ENCODE measurements at places on chromosomes 3 and 15.

GRCh38 chr3:4979428-4980228, at the start of gene BHLHE40:
Gene BHLHE40, plus strand, starts transcription at chr3:4979437. Its CDS starts 282 bp downstream, at chr3:4979719.
- DNase-seq, result peak; percentile 28

DNA sequence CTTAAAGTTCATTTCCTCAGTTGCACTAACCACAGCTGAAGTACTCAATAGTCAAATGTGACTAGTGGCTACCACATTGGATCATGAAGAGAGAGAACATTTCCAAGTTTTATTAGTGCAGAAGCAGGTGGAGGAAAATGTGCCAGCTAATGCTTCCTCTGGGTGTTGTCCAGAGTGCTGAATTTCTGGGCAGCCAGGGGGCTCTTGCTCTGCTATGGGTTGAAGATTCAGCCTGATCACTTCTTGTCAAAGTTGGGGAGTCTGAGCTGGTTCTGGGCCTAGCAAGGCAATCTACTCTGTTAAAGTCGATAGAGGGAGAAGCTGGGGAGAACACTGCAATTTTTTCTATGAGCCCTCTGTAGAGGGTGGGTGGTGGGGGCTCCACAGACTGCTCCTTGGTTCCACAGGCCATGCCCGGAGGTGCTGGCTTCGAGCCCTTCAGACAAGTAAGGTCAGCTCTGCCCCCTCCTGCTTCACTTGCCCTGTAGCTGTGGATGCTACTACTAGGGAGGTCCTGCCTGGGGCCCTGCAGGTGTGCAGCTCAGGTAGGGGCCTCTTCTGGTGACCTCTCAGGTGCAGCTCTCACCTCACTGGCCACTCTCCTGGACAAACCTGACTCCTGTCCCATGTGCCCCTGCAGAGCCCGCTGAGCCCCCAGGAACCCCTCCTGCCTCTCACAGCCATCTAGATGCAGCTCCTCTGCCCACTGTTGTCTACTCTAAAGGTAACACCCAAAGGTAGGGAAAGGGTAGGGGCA, 8.2 kb downstream of the ALG3 start:
- no peak for DNase-seq

- no peak for DNase-seq
These were observed 23.1 kb downstream of the CNTN3 start for GRCh38 chr3:74591342-74591741.

DNA sequence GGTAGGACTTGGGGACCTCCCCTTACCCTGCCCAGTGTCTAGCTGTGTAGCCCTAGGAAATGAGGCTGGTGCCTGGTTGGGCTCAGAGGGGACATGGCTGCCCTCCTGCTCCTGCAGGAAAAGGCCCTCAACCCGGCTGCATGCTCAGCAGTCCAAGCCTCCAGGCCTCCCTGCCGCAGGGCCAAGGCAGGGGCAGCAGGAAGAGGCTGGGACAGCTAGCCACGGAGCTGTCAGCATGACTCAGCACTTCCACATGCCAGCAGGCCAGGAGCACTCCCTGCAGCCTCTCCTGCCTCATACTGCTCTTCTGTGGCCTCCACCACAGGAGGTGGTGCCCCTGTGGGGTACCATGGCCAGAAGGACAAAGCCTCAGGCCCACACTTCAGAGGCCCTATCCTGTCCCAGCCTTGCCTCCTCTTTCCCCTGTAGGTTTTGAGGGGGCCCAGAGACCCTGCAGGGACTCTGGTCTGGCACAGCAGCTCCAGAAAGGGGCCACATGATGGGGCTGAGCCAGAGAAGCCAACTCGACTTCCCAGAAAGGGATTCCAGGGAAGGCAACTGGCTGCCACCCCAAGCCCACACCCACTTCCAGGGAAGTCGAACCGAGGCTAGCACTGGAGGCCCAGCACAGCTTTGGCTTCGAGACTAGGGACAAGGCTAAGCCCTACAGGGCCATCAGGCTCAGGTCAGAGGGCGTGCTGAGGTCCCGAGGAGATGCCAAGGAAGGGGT, 19.5 kb downstream of the TKT start:
- DNase-seq, result peak; percentile 76

DNA sequence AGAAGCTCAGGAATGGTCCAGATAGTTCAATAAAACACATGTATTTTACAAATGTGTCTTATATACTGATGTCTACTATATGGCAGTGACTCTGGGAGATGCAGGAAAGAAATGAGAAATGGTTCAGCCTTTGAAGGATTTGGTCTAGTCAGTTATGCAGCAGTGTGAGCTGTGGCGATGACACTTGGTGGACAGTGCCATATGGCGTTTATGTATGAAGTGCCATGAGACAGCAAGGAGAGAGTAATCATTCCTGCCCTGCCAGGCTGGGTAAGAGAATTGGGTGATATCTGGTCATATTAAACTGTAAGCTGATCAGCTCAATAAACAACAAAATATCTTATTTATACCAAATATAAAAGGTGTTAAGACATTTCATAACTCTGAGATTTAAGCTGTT, 47.6 kb upstream of the ANP32A start:
- no peak for DNase-seq

DNA sequence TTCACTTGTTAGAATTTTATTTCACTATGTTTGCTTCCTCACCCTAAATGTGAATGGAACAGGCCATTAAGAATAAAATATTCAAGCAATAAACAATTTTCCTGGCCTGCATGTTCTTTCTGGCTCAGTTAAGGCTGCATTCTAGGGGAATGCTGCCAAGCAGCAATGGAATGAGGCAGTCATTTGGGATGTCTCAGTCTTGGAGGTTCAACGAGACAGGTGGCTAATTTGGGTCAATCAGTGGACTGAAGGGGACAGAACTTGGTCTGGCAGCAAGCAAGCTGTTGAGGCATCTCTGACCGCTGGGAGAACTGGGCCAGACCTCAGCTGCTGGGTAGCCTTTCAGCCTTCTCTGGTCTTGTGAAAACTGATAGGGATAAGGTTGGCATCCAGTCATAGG, 241.6 kb downstream of the NLGN1 start:
- DNase-seq, result no peak

GRCh38 chr3:169161011-169161410, 502.5 kb downstream of the MECOM start:
- no peak for DNase-seq

DNA sequence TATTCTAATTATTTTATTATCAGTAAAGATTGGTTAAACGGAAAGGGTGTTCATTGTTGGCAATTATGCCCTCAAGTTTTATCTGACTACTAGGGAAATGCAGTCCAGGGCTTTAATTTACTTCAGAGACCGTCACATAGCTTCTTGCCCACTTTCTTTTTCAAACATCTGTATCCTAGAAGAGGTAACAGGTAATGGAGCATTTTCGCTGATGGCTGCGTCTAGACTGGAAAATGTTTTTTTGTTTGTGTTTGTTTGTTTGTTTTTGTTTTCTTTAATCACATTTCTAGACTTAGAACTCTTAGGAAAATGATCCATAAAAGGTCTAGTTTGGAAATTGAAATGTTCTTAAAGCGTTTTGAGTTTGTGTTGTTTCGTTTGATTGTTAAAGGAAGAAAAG, 71.4 kb downstream of the ANXA2 start:
- no peak for DNase-seq

DNA sequence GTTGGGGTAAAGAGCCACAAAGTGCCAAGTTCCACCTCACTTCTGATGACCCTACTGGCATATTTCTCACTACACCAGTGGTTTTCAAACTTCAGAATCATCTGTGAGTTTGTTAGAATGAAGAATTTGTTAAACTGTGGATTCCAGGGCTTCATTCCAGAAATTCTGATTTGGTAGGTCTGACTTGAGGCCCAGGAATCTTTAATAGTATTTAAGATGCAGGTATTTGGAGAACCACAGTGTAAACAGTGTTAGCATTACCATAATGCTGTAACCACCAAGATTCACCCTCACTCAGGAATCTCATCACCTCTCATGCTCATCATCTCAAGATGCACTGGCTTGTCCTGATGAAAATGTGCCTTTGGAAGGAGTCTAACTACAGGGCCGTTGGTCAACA, 6.0 kb downstream of the KCNMB3 start:
- DNase-seq, result no peak

GRCh38 chr3:45923755-45924154, 19.5 kb upstream of the CXCR6 start:
- no peak for DNase-seq

DNA sequence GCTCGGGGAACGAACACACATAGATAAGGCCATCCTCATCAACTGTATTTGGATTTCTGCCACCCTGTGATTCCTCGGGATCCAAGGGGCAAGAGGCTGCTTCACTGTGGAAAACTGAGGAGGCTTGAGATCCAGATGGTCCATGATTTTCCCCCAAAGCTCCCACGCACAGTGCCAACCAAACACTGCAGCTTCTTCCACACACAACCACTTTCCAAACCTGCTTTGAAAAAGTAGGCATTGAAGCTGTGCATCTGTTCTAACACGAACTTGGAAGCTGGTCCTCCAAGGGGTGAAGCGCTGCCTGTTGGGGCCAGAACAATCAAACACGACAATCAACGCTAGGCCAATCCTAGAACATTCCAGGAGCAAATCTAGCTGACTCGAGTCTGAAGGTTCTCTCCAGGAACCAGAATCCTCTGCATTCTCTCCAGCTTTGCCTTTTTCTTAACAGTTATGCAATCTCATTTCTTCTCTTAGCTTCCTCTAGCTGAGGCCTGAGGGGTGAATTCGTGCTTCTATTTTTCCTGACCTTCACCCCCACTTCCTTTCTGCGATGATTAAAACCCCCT, 104.4 kb downstream of the LRRK1 start:
- no peak for DNase-seq

- no peak for DNase-seq
These were observed 20.5 kb upstream of the ANPEP start for GRCh38 chr15:89835176-89835564.

DNA sequence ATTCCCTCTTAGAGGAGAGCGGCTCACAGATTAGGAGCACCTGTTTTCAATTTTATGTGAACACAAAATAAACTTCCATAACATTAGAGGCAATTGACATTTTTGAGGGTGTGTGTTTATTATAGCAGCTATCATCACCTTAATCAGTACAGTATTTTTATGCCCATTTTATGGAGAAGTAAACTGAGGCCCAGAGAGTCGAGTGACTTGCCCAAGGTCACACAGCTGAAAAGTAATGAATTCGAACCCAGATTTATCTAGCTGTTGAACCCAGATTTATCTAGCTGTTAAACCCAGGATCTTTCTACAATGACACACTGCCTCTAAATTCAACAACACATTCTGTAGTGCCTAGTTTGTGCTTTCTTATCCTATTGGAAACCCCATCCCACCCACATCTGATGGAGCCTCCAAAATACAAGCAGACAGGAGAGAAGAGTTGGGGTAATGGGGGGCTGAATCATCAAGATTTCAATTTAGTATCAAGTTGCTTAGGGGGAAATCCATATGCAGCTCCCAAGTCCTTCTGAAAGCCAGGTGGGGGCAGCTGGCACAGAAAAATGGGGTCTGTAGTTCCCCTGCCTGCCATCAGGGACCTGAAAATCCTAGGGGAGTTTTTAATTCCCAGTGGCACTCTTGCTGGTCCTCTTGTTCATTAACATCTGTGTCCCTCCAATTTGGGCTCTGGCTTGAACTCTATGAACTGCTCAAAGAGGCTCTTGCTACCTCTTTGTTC, 50.4 kb upstream of the TRA2B start:
- no peak for DNase-seq

- DNase-seq, result no peak
These were observed 93.0 kb upstream of the C2CD4B start for GRCh38 chr15:62257996-62258521.

DNA sequence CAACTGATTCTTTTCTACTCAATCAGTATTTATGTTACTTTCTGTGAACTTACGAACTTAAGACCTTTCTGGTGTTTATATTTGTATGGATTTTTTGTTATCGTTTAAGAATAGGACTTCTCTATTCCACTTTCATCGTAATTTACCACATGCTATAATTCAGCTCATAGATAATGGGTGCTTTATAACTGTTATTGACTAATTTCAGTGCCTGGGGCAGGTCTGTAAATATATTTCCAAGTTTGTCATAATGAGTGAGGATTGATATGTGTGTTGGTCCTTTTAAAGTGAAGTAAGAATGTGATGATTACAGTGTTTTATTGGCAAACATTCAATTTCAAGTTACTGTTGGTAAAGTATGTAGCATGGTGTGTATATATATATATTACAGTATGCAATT, 1.8 kb upstream of the NAALADL2 start:
- DNase-seq, result no peak

- DNase-seq, result no peak
These were observed 132.2 kb upstream of the TSC22D2 start for GRCh38 chr3:150275941-150276340.

GRCh38 chr3:72309661-72310418, 524.9 kb upstream of the PROK2 start:
- no peak for DNase-seq

GRCh38 chr3:141849056-141849815, 27.2 kb upstream of the ATP1B3 start:
- no peak for DNase-seq

DNA sequence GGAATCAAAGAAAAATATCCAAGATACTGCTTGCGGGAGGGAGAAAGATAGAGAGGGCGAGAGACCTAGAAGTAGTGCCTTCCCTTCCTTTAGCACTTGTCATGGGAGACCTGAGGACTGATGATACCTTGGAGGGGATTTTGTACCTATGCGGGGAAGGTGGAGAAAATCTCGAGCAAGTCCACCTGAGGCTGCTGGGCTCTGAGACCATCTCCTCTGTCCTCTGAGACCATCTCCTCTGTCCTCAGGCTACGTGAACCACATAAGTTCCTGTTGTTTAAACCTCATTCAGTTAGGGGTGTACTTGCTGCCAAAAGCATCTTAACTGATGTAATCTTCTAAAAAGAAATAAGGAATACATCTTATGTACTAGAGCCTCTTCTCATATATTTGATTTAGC, 164.9 kb downstream of the NR2F2 start:
- no peak for DNase-seq

- no peak for DNase-seq
These were observed 67.3 kb upstream of the DCBLD2 start for GRCh38 chr3:98968824-98969223.

- no peak for DNase-seq
These were observed 147.2 kb downstream of the ALCAM start for GRCh38 chr3:105513886-105514285.

DNA sequence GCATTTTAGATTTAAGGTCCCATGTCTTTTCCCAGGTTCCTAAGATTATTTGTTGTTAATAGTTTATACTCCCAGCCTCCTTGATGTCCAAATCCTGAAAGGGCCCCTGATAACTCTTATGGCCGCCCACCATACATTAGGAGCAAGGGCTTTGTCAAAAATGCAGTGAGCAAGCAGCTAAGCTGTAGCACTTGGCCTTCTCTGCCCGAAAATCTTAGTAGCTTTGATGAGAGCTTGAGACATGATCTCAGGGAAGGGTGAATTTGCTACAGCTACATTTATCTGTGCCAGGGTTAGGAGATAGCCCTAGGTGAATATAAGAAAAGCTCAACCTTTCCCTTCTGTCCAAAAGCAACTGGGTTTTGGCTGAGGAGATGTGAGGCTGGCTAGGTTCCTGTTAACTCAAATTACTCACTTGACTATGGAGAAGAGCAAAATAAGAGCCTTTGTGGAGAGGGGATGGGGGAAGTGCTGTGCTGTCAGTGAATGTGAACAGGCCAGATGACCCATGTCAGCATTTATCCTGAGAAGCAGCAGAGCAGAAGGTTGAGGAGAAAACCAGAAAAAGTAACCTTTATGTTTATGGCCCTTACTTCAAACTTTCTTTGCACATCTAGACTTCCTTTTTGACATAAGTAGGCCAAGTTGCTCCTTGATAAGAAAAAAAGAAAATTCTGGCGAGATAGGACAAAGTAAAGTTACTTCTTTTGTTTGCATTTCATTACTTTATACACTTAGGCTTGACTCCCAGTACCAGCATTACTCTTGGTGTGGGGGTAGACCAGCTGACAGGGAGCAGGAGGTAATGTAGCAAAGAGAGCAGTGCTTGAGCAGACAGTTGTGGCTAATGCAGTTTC, 21.1 kb downstream of the MAPK6 start:
- DNase-seq, result no peak

GRCh38 chr3:163924600-163924999, 1153.7 kb downstream of the SI start:
- DNase-seq, result no peak

Measured in H4 (cell line).